ENCODE measurements at places on chromosomes 12 and 14.

GRCh38 chr12:109715310-109716091 is 1.9 kb downstream of the FAM222A start:
- H3K27ac ChIP-seq = no peak overlapping the region
- no peak for DNase-seq
- peaks cover 52% of the 10 kb centered on the region for H3K4me1 ChIP-seq
- H3K27me3 ChIP-seq = peaks cover 19% of the 10 kb centered on the region
- H3K36me3 ChIP-seq = no peaks in the 10 kb centered on the region
- peak overlapping the region; percentile 66 for H3K4me3 ChIP-seq

- no peaks in the 10 kb centered on the region for H3K4me1 ChIP-seq
- H3K4me3 ChIP-seq = no peak overlapping the region
- no peaks in the 10 kb centered on the region for H3K36me3 ChIP-seq
- no peak for DNase-seq
- no peak overlapping the region for H3K27ac ChIP-seq
Observed at GRCh38 chr14:55241673-55242072, 29.5 kb upstream of the FBXO34 start.

DNA sequence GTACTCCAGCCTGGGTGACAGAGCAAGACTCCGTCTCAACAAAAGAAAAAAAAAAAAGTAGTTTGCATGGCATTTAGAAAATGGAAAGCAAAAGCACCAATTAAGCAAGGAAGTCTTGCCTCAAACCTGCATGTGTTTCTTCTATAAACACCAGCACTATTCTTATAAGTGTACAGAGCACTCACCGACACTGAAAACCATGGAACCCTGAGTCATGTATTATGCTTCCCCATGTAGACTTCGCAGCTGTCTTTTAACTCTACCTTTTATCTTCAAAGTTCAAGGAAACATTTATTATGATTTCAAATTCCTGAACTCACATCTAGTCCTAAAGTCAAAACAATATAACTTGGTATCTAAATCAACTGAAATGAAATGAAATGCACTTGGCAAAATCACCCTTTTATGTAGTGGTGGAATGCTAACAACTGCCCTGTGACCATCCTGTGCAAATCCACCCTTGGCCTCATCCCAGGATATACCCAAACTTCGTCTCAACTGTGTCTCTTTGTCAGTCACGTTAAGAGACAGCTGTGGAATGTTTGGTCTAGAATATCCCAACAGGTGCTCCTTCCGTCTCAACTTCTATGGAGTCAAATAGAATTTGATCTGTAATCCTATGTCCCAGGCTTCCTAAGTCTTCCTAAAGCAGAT is 4.8 kb downstream of the BCAT1 start:
- no peaks in the 10 kb centered on the region for H3K36me3 ChIP-seq
- H3K4me1 ChIP-seq = no peaks in the 10 kb centered on the region
- H3K4me3 ChIP-seq = no peak overlapping the region

DNA sequence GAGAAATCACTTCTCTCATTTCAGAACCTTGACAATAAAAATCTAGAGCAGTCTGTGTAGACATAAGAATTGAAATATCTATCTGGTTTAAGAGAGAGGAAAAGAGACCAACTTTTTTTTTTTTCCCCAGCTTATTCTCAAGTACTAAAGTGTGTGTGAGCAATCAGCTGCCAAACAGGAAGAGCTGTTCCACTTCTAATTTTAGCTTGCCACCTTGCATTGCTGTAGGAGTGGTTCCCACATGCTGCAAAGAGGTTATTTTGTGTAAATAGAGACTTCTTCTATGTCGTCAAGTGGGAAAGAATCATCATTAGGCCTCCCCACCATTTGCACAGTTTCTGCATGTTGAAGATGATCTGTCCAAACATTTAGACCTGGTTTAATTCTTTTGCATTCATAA is 142.6 kb downstream of the NPAS3 start:
- no peak overlapping the region for H3K27ac ChIP-seq
- H3K27me3 ChIP-seq = no peaks in the 10 kb centered on the region
- no peaks in the 10 kb centered on the region for H3K4me1 ChIP-seq

DNA sequence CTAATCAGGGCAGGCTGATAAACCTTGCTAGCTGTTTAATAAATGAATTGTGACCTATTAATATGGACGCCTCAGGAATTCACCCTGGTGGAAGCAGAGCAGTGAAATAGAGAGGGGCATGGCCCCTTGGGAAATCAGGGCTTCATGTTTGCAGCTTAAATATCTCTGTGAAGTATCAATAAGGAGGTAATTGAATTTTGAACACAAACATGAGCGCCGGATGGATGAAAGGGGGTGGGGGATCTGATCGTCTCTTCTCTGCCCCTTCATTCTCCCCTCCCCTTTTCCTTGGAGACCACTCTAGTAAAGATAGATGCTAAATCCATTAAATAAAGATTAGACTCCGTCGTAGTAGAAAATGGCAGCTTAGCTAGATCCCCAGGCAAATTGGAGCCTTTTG is 70.5 kb downstream of the LIN52 start:
- no peaks in the 10 kb centered on the region for H3K27me3 ChIP-seq
- no peak for DNase-seq
- H3K4me1 ChIP-seq = no peaks in the 10 kb centered on the region

DNA sequence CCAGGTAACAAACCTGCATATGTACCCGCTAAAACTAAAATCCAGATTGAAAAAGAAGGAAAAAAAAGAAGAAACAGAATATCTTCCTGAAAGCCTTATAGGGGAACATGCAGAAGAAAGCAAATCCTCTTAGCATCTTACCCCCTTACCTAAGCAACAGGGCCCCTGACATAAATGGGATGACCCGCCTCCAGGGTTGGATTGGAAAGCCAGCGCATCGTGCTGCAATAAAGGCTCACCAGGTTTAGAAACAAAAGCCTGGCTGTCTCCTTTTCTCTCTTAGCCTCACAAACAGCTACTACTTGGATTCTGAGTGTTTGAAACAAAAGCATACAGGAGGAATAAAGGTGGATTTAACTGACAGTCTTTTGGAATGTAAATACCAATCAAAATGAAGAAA is 13.8 kb upstream of the ADCK1 start:
- no peak for DNase-seq
- no peak overlapping the region for H3K27ac ChIP-seq
- H3K4me3 ChIP-seq = no peak overlapping the region
- H3K27me3 ChIP-seq = no peaks in the 10 kb centered on the region
- H3K36me3 ChIP-seq = no peaks in the 10 kb centered on the region

DNA sequence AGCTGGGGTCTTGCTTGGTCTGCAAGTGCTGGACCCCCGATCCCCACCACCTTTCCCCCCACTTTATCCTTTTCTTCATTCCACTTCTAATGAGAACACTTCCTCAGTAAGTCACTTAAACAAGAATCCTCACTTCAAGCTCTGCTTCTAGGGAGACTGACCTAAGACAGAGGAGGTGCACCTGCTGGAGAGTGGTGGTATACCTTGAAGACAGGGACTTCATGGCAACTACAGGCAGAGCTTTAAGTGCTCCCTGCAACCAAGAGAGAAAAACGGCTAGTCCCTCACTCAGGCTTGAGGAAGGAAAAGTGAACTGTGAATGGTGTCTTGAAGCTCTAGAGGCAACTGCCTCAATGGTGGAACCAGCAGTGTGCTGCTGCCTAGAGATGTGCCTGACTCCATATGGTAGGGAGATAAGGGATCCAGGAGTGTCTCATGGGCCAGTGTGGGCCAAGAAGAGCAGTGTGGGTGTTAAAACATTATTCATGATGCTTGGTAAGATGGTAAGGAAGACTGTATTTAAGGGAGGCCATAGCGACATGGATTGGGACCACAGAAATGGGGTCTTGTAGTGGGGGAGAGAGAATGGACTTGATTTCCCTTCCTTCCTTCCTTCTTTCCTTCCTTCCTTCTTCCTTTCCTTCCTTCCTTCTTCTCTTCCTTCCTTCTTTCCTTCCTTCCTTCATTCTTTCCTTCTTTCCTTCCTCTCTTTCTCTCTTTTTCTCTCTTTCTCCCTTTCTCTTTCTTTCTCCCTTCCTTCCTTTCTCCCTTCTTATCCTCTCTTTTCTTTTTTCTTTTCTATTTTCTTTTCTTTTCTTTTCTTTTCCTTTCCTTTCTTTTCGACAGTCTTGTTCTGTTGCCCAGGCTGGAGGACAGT is 96.2 kb upstream of the NAP1L1 start:
- no peaks in the 10 kb centered on the region for H3K4me1 ChIP-seq
- no peak for DNase-seq
- no peaks in the 10 kb centered on the region for H3K36me3 ChIP-seq
- no peak overlapping the region for H3K4me3 ChIP-seq
- H3K27ac ChIP-seq = no peak overlapping the region
- no peaks in the 10 kb centered on the region for H3K27me3 ChIP-seq

Data from lung (tissue), 17 donors.